ENCODE measurements at places on chromosomes 4 and X. TPM values are rescaled to one million over a fixed set of nuclear protein-coding genes. Genes with fewer than 3 reads are reported as not detected.

RBM47 gene
- total RNA-seq: 6.5 TPM

CLDN22 gene
- 1.0 TPM for total RNA-seq

TLR7 gene
- total RNA-seq: 0.40 TPM

BCOR gene
- 17.6 TPM for total RNA-seq

DNA sequence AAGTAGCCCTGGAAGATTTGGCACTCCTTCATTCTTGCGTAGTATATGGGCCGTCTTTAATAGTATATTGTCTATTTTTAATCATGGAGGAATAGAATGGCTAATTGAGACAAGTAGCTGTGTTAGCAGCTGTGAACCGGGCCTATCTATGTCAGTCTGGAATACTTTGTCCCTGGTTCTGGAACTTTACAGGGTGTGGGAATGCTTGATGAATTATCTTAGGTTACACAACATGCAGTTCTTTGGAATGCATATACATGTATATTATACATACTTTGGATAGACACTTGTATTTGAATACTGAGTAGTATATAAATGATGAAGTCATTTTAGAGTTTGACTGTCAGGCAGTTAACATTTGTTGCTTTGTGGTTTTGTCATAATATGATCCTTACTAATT lies 37.4 kb downstream of the PDLIM5 start:
- H3K4me1 ChIP-seq: peaks cover 14% of the 10 kb centered on the region
- peak overlapping the region; percentile 35 for H3K27ac ChIP-seq
- no peaks in the 10 kb centered on the region for H3K36me3 ChIP-seq
- no peak for DNase-seq
- H3K27me3 ChIP-seq: no peaks in the 10 kb centered on the region
- H3K4me3 ChIP-seq: no peak overlapping the region

- H3K4me3 ChIP-seq: no peak overlapping the region
- no peaks in the 10 kb centered on the region for H3K27me3 ChIP-seq
- H3K36me3 ChIP-seq: no peaks in the 10 kb centered on the region
- H3K27ac ChIP-seq: no peak overlapping the region
Observed at GRCh38 chr4:96677499-96677898, 837.6 kb downstream of the PDHA2 start.

- no peaks in the 10 kb centered on the region for H3K36me3 ChIP-seq
- no peaks in the 10 kb centered on the region for H3K27me3 ChIP-seq
- no peak overlapping the region for H3K4me3 ChIP-seq
- no peaks in the 10 kb centered on the region for H3K4me1 ChIP-seq
- no peak overlapping the region for H3K27ac ChIP-seq
Observed at GRCh38 chr4:56186808-56187523, 200.3 kb downstream of the AASDH start.

DNA sequence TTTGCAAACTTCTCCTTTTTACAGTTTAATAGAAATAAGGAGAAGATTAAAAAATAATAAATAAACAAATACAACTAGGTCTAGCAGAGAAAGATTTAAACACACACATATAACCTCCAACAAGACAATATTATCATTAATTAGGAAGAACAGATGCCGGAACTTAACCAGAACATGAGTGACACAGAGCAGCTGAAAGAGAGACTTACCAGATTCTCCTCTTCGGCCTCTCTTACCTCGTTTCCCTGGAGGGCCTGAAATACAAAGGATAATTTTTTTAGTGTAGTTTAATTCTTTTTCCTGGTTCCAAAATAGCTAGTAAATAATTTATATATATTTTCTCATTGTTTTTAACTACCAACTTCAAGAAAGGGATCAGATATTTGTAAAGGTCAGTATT lies 252.5 kb downstream of the COL25A1 start:
- H3K36me3 ChIP-seq: no peaks in the 10 kb centered on the region
- DNase-seq: no peak
- H3K27ac ChIP-seq: no peak overlapping the region
- H3K4me3 ChIP-seq: no peak overlapping the region

DNA sequence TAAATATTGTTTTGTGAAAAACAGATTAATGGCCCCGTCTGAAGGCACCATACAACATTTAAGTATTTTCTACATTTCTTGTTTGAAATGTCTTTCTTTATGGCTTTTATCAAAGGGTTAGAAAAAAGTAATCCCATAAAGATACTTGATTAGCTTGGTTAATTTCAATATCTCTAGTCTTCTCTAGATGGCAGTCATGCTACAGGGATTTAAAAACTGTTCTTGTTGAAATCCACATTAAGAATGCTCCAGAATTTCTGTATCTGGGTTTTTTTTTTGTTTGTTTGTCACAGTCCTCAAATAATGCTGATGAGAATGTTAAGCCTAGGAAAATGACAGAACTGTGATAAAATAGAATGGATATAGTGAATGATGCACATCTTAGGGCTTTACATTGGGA lies 109.0 kb upstream of the AADAT start:
- H3K4me3 ChIP-seq: no peak overlapping the region
- no peaks in the 10 kb centered on the region for H3K36me3 ChIP-seq
- H3K27me3 ChIP-seq: no peaks in the 10 kb centered on the region
- no peak for DNase-seq
- H3K4me1 ChIP-seq: no peaks in the 10 kb centered on the region
- H3K27ac ChIP-seq: no peak overlapping the region

GRCh38 chr4:76850010-76850441 lies 47.9 kb downstream of the SOWAHB start:
- no peaks in the 10 kb centered on the region for H3K36me3 ChIP-seq
- H3K4me3 ChIP-seq: no peak overlapping the region
- H3K27me3 ChIP-seq: no peaks in the 10 kb centered on the region
- DNase-seq: peak; percentile 21
- no peaks in the 10 kb centered on the region for H3K4me1 ChIP-seq

GRCh38 chr4:138919094-138919936 lies 96.3 kb upstream of the NOCT start:
- no peaks in the 10 kb centered on the region for H3K4me1 ChIP-seq
- peak; percentile 47 for DNase-seq
- H3K4me3 ChIP-seq: no peak overlapping the region
- H3K27me3 ChIP-seq: no peaks in the 10 kb centered on the region
- H3K36me3 ChIP-seq: no peaks in the 10 kb centered on the region

DNA sequence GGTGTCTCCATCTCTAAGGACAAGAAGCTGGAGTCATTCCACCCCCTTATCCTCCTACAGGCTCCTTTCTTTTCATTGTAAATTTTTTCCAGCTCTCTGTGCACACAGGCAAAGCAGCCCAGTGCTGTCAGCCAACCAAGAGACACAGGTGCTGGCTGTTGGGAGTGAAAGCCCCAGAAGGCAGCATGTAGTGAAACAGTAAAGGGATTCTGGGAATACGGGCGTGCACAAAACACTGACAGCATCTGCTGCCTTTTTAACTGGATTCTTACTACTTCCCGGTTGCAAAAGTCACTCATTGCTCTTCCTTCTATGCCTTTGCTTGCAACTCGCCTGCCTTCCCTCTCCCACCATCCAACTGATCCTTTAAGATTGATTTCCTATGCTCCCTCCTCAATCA lies 208.6 kb upstream of the PRPS2 start:
- no peaks in the 10 kb centered on the region for H3K36me3 ChIP-seq
- no peaks in the 10 kb centered on the region for H3K27me3 ChIP-seq
- DNase-seq: no peak
- no peak overlapping the region for H3K27ac ChIP-seq
- no peak overlapping the region for H3K4me3 ChIP-seq
